ENCODE measurements at places on chromosomes 4 and X.
A peak's percentile ranks its signal among the peaks of the same experiment; 100 is the strongest.

DNA sequence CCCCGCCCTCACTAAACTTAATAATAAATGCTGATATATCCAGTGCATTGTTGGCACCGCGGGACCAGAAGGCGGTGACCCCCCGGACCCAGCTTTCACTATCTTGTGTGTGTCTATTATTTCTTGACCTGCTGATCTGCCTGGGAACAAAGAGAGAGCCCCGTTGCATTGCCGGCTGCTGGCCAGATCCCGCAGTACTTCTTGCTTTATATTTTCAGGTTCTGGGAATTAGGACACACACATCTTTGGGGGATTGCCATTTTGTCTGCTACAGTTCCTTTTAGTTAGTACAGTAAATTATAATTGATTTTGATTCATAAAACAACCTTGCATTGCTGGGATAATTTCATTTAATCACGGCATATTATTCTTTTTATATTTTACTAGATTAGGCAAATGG, 2.2 kb upstream of the RTL8B start:
- DNase-seq: no peak

- DNase-seq: no peak
These were observed 24.1 kb downstream of the PHEX start for GRCh38 chrX:22056235-22056634.

GRCh38 chr4:76095568-76095967, 21.1 kb downstream of the ART3 start:
- no peak for DNase-seq

DNA sequence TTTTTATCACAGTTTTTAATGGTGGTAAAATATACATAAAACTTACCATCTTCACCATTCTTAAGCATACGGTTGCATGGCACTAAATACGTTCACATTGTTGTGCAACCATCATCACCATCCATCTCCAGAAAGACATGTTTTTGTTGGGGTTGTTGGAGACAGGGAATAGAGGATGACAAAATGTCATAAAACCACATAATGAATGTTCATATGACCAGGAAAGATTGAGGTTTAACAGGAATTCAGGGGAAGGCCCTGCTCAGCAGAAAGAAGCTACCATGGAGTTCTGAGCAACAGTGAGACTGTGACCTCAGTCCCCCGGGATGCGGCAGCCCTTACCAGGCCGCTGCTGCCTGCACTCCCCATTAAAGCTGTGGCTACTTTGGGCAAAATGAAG, 63.9 kb upstream of the TRIM2 start:
- DNase-seq: no peak

DNA sequence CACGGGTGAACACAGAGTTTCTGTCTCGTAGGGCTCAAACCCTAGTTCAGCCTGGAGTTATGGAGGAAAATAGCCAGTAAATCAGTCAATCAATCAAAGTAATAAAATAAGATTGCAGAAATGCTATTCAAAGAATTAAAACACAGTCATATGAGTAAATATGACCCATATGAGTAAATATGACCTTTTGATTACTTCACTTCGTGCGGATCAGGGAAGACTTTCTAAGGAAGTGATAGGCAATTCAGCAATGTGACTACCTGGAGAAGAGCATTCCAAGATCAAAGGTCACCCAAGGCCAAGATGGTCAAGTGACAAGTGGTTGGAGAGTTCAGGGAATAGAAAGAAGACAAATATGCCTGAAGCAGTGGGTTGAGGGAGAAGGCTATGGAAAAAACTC, 722.6 kb downstream of the ADGRL3 start:
- DNase-seq: no peak

- no peak for DNase-seq
These were observed 257.4 kb downstream of the CFAP299 start for GRCh38 chr4:80592950-80593349.

GRCh38 chr4:48341776-48342605, 662 bp downstream of the SLAIN2 start:
- DNase-seq: peak; percentile 37

- no peak for DNase-seq
These were observed 1995.9 kb downstream of the C4orf33 start for GRCh38 chr4:131091896-131092295.

GRCh38 chr4:57926311-57926710, 816.1 kb upstream of the IGFBP7 start:
- no peak for DNase-seq

DNA sequence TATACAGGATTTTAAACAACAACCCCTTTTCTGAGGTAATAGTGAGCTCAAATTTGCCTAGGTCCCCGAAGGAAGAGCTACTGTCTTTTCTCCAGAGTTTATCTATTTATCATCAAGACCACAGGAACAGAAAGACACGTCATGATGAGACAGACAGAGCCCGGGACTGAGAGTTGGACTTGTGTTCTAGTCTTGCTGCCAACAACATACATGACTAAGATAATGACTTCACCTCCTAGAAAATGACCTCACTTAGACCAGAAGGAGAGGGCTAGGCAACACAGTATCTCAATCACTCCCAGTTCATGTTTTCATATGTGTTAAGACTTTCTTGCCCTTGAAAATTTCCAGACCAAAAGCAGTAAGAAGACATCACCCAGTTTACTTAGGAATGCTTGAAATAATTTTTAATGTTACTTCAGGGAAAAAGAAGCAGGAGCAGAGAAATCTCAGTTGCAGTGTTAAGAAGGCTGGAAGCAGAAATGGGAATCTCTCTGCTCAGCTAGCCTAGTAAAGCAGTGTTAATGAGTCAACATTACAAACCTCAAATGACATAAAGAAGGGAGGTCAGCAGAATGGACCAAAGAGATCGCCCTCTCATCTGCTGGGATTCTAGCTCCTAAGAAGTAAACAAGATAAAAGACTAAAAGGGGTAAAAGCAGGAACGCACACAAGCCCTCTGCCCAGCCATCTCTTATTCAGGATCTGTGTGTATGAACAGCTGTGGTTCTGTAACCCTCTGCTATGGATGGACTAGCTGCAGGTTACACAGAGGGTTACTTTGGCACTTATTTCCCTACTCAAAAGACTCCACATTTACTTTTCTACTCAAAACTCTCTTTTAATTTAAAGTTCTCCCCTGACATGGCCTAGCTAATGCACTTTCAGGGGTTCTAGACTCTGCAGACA, 24.8 kb downstream of the PDGFC start:
- DNase-seq: no peak

GRCh38 chr4:14856062-14856933, 146.0 kb upstream of the CPEB2 start:
- peak; percentile 32 for DNase-seq

GRCh38 chrX:115259238-115259875, 25.5 kb upstream of the LRCH2 start:
- DNase-seq: no peak

GRCh38 chr4:85784947-85785346, 310.0 kb downstream of the ARHGAP24 start:
- DNase-seq: no peak

- DNase-seq: peak; percentile 55
These were observed 1.7 kb downstream of the SPRY1 start for GRCh38 chr4:123398066-123398852.

- no peak for DNase-seq
These were observed 1040.7 kb upstream of the INTU start for GRCh38 chr4:126592088-126592487.

GRCh38 chr4:145760961-145761929, 81.3 kb downstream of the C4orf51 start:
- no peak for DNase-seq

- no peak for DNase-seq
These were observed 12.7 kb downstream of the SPRY1 start for GRCh38 chr4:123409334-123409733.

GRCh38 chr4:124633285-124633941, 79.1 kb downstream of the ANKRD50 start:
- DNase-seq: no peak

Measured in activated T-helper 9 cell treated with anti-CD3 and anti-CD28 coated beads, Interleukin-2, amount 50 U/mL, for 16 hours (primary cell).